D341Med (cell line): ENCODE measurements at places on chromosomes 2 and 18.

DNA sequence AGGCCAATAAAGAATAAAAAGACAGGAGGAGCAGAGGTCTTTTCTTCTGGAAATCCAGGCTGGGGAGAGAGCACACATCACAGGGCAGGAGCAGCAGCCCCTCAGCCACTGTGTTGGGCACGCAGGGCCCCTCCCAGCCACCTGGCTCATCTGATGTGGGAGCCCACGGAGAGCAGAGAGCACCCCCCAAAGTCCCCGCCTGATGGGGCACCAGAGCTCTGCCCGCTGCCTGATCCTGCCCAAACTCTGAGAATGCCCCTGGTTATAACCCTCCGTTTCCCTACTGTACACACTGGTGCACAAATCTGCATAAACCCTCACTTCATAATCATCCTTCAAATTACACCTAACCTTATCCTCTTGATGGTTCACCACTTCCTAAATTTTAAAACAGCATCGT lies 111.3 kb downstream of the HDAC4 start:
- no peak for DNase-seq

DNA sequence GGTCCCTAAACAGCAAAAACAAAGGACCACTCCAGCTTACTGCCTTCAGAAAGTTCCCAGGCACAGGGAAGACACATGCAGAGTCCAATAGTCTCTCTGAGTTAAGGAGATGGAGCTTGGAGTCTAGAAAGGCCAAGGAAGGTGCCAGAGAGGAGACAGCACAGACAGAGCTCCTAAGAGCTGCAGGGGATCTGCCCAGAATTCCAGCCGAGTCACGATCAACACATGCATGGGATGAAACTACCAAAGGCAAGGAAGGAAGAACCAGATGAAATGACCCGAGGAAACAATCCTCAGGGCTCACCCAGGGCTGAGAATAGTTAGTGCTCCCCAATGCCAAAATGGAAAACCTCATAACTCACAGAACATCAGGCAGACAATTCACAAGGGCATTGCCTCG lies 15.4 kb downstream of the METTL4 start:
- no peak for DNase-seq

- DNase-seq, result peak; percentile 71
Observed at GRCh38 chr2:232927793-232928550, 57.9 kb downstream of the SNORC start.

GRCh38 chr2:178819147-178819875 lies 12.1 kb upstream of the TTN start:
- no peak for DNase-seq

- no peak for DNase-seq
Observed at GRCh38 chr2:204665771-204666170, 120.5 kb downstream of the PARD3B start.

GRCh38 chr2:11405599-11406266 lies 60.2 kb downstream of the E2F6 start:
- DNase-seq, result no peak

DNA sequence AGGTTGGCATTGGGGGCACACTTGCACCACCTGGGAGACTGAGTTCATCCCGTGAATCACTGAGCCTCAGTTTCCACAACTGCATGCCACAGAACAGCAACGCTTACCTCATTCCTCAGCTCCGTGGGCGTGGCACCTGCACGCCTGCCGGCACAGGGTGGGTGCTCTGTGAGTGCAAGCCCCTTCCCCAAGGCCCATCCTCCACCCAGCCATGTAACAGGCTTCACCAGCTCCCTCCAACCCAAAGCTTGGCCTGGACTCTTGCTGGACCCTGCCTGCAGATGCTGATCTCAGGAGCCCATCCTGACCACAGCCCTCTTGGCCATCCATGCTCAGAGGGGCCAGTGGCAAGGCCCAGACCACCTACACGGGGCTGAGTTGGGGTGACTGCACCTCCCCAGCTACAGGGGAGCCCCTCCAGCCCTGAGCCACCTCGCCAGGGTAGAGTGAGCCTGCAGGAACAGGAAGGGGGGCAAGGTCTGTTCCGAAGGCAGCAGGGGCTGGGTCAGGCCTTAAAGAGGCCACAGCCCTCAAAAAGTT lies 1.8 kb downstream of the PRLH start:
- no peak for DNase-seq

DNA sequence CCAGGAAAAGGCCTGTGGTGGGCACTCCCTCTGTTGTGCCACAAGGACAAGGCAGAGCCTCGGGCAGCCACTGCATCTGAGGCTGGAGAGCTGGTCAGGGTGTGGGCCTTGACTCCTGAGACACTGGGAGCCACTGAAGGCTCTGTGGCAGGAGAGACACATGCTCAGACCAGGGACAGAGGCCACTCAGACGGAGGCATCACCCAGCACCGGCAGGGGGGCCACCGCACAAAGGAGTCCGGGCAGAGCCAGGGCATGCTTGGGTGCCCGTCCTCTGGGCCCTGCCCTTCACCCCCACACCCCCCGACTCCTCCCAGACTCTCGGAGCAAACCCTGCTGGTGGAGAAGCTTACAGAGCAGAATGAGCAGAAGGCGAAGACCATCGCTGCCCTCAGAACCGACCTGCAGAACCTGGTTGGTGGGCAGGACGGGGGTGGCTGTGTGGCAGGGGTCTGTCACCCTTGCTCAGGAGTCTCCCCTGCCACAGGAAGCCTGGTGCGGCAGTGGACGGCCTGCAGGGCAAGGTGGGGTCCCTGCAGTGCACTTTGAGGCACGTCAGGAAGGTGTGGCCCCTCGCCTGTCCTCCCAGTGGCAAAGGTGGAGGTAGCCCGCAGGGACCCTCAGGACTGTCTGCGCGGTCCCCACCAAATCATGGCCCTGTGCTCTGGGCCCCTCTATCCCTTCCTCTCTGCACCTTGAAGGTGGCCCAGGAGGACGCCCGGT lies 26.0 kb downstream of the CROCC2 start:
- DNase-seq, result no peak

GRCh38 chr2:30492185-30492584 lies 45.1 kb downstream of the LCLAT1 start:
- DNase-seq, result no peak

DNA sequence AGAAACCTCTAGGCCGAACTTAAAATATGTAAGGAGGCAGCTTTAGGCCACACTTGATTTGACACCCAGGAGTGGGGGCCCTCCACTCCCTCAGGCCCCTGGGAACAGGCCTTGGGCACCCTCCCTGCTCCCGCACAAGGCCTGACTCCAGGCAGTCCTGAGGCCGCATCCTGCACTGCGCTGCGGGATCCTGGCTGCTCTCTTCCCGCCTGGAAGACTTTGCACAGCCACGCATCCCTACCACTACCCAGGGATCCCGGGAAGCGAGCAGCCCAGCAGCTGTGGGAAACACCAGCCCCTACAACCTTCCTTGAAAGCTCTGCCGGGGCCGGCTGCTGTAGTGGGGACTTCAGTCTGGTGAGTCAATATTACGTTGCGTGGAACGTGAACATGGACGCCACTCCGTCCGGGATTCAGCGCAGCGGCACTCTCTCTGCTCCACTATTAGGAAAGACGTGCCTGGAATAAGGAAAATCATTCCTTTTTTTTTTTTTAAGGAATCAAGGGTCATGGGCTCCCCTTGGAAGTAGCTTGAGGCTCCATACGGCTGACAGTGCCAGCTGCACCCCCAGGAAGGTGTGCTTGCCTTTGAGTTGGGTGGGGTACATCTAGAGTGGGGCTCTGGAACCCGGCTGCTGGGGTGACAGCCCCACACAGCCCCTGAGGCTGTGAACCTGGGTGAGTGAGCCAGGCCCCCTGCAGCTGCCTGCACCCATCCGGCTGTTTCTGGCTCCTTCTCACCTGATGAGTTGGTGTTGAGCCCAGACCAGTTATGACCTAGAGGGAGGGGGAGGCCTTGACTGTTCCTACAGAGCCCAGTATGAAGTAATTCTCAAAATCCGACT lies 119.2 kb upstream of the TMEM18 start:
- DNase-seq, result no peak

DNA sequence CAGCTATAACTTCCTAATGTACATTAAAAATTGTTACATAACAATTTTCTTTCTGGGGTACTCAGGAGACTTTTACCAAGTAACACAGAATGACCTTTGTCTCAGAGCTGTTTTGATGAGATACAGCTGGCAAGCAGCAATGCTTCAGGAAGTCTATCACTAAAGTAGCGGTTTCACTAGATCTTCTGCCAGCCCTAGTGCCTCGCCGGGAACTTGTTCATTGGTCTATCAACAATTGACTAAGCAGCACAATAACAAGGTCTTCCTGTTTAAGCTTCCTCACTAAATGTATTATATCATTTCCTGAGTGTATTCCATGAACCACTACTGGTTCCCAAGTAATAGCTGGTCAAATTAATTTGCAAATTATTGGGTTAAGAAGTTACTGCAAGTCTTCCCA lies 69.2 kb downstream of the TRIP12 start:
- DNase-seq, result no peak

GRCh38 chr18:63287691-63288220 lies 31.8 kb downstream of the BCL2 start:
- no peak for DNase-seq

DNA sequence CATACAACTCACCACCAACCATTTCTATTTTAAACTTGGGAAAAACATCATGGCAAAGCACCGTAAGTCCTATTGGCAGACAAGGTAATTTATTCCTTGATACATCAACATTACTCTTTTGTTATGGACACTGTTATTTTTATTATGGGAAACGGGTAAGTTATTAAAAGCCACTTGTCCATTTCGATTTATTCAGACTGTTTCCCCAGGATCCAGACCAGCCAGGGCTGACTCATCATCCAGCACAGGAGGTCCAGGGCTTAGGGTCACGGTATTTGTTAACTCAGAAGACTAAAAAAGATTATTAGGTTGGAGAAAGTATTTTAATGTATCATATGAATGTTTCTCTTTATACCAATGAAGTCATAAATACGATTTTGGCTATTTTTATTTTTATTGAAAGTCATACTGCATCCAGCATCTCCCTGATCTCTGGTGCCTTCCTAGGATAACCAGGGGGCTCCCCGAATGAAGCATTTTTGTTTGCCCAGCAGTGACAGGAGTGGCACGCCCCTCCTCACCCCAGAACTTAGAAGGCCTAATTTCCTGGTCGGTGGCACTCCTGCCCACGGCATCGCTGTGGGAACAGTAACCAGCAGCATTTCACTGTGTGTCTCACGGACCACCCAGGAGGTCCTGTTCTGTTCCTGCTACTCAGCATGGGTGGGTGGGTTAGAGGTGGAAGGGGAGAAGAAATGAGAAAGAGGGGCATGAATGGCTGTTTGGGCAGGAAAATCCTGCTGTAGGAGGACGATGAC lies 446.1 kb downstream of the EIPR1 start:
- no peak for DNase-seq

- DNase-seq, result peak; percentile 22
Observed at GRCh38 chr2:25204190-25204838, 35.9 kb upstream of the POMC start.

- no peak for DNase-seq
Observed at GRCh38 chr2:133438848-133439564, 129.3 kb downstream of the NCKAP5 start.

DNA sequence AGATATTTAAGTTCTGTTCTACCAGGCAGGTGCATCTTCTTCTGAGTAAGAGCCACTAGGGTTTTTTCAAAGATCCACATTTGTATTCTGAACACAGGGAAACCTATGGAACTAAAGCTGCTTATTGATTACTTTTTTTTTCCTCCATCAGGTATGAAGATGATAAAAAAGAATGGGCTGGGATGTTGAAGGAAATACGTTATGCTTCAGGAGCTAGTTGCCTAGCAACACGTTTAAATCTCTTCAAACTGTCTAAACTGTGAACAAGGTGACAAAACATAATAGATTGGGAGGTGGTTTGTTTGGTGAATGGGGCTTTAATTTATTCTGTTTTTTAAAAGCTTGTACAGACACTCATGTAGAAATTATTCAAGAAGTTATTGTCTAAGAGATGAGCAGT lies 15.9 kb downstream of the KLHL41 start:
- no peak for DNase-seq

DNA sequence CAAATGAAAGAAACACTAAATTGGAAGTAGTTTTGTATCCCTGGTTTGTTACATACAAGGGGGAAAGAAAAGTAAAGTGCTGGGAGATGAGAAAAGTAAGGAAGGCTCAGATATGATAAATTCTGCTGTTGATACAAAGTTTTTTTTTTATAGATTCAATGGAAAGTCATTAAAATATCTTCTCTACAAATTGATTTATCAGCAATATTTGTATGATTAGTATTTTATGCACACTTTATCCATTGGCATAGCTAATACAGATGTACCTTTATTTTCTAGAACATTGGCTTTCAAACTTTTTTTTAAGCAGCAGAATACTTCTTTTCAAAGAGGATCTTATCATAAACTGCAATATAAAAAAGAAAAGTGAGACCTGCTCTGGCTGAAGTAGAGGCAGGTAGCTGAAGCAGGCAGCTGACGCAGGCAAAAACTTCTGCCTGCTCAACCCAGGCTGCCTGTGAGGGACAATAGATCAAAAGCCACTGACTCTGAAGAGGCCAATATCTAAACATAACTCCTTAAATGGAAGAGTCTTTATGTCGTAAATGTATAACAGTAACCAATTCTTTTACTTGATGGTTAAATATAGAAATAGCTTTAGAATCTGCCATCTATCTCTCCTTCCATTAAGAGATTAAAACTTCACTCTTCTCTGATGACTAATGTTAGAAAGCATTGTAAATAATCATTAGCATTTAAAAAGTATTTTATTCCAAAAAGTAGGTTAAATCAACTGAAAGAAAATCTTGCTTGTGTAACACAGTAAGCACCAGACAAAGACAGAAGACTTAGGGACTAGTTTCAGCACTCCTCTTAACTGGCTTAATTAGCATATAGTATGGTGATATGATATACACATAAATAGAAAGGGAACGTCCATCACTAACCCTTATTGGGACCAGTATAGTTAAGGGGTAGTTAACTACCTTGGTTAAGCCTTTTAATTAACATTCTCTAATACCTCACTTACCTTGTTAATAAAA lies 174.2 kb downstream of the SLC39A10 start:
- DNase-seq, result no peak

DNA sequence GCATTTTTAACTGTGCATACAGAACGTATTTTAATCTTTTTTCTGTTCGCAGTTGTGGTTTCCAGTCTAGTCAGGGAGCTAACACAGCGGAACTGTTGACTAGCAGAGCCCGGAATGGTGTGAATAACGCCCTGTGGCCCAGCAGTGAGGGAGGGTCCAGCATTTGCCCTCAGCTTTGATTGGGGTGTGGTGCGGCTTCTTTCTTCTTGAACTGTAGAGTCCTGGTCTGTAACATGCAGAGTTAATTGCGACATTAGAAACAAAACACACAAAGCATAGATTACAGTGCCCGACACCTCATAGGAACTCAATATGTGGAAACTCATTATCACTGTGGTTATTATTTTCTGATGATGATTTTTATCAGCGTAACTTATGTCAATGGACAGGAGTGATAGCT lies 253.6 kb downstream of the SOX11 start:
- no peak for DNase-seq
